ENCODE measurements at places on chromosomes 16 and 17.

- no peak for DNase-seq
These were observed 8.9 kb downstream of the SLC5A11 start for GRCh38 chr16:24854607-24855171.

DNA sequence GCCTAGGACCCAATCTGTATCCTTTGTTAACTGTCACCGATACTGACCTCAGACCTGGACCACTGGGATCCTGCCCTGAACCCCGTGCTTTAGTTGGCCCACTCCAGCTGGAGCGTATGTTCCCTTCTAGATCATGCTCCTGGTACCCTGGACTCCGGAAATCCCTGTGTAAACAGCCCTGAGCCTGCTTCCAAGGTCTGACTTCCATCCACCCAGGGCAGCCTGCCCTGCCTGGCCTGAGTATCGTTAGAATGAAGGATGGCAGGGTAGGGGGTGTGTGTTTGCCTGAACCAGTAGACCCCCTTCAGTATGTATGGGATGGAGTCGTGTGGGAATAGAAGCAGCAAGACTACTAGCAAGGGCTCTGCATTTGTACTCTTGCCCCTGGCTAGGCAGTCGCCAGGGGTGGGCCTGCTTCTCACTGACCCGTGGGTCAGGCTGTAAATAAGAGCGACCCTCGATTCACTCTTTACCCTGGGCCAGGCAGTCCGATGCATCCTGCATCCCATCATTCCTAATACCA is 691 bp upstream of the TMEM98 start:
- no peak for DNase-seq

DNA sequence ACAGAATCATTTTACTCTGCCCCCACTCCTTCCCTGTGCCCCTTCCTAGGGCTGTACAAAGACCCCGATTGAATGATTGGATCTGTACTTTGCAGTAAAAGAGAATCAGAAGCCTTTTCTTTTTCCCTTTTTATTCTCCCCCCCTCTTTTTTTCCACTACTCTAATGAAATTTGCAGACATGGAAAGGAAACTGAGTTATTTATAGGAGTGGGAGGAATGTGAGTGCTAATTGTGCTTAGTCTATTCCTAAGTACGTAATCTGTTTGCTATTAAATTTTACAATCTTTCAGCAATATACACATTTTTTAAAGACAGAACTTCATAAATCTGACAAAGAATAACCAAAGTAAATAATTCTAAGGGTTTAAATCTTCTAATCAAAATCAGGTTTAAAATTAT is 314.3 kb downstream of the MAP2K6 start:
- no peak for DNase-seq

- DNase-seq: no peak
These were observed 2.7 kb downstream of the C1QTNF1 start for GRCh38 chr17:79026376-79027273.

DNA sequence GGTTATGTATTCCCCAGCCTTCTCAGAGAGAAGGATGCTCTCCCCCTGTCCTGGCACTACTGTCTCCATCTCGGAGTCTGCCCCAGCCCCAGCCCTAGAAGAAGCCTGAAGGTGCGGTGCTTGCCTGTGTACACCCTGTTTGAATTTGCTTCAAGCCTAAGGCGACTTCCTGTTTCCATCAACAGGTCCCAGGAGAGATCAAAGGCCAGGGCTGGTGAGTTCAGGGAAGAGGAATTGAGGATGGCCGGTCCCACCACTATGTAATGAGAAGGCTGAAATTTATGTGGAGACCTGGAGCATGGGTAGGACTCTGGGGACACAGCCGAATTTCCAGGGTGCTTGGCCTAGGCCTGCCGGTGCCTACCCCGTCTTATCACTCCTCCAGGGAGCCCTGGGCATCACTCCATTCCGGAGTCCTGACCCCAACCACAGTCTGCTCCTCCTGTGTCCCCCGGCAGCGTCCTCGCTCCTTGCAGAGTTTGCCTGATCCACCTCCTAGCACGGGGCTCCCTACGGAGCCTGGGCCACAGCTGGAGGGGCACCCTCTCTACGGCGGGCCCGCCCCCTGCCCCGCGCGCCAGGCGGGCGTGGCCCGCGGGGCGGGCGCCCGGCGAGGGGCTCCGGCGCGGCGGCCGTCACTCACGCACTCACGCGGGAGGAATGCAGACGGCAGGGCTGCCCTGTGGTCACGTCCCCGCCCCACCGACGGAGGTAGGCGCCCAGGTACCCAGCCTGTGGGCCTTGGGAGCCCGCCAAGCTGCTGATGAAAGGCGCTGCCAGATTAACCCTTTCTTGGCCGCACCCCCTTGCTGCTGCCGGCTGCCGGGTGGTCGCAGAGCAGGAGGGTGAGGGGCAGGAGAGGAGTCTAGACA is 53.8 kb upstream of the TAC4 start:
- no peak for DNase-seq

- no peak for DNase-seq
These were observed 185.4 kb upstream of the ZFHX3 start for GRCh38 chr16:73233329-73233765.

DNA sequence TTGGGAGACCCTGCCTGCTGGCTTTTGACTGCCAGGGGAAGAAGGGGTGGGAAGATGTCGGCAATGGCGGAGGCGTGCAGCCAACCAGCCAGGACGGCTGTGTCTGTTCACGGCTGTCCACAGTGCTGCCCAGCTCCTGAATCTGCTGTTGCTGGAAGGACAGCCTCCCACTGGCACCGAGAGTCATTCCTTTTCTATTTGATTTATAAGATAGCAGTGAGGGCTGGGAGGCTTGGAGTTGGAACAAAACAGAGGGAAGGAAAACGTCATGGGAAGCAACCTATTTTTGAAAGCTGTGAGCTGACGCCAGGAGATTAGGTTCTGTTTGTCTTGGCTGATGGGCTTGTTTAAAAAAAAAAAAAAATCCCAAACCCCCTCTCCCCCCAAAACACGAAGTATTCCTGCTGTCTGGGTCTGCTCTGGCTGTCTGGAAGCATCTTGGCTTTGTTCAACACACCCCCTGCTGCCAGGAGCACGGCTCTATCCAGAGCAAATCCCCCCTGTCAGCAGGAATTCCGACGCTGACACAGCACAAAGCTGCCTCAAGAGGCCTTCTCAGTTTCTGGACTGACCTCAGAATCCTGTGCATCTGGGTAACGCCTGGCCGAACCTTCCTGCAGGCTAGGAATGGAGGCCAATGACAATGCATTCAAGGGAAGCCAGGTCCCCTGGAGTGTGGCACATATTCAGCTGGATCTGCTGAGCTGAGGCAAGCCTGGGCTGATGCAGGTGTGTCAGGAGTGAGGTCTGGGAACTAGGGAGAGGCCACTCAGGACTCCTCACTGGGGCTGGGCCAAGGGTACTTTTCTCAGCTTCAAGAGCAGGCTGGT is 41.0 kb upstream of the SREBF1 start:
- DNase-seq: no peak

DNA sequence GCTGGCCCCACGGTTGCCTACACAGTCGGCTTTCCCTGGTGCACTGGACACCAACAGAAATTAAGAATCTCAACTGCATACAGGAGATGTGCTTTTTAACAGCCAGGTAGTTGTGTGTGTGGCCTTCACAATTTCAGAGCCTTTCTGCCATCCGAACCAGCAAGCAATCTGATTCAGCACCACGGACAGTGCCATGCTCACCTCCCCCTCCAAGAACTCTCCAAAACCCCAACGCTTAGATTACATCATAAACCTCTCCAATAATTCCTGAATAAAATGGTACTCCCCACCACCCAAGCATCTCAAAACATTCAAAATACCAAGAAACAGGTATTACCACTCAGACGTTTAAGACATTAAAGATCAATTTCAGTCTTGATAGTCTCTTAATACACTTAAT is 31.8 kb downstream of the USP7 start:
- DNase-seq: no peak

DNA sequence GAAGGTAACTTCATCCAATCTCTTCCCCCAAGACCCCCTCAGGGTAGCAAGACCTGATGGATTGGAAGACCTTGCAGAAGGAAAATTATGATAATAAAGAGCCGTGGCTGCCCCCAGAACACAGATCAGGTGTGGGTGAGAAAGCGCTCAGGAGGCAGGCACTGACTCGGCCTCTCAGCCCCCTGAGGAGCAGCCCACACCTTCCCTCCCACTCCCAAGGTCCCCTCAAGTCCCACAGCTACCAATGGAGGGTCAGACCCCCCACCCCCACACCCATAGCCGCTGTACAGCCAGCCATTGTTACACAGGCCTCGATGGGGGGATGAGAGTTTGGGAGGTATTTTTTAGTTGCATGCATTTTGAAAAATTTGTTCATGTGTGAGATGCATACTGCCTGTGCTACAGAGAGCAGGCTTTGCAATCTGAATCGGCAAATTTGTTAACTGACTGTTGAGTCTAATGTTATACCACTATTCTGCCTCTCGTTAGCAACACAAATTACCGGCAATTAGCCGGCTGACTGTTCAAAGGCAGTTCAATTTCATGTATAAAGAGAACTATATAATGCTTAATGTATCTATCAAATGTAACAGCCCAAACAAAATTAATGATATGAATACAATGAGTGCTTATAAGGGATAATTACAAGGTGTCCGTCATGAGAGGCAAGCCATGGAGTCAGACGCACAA is 211.7 kb downstream of the C16orf78 start:
- no peak for DNase-seq

DNA sequence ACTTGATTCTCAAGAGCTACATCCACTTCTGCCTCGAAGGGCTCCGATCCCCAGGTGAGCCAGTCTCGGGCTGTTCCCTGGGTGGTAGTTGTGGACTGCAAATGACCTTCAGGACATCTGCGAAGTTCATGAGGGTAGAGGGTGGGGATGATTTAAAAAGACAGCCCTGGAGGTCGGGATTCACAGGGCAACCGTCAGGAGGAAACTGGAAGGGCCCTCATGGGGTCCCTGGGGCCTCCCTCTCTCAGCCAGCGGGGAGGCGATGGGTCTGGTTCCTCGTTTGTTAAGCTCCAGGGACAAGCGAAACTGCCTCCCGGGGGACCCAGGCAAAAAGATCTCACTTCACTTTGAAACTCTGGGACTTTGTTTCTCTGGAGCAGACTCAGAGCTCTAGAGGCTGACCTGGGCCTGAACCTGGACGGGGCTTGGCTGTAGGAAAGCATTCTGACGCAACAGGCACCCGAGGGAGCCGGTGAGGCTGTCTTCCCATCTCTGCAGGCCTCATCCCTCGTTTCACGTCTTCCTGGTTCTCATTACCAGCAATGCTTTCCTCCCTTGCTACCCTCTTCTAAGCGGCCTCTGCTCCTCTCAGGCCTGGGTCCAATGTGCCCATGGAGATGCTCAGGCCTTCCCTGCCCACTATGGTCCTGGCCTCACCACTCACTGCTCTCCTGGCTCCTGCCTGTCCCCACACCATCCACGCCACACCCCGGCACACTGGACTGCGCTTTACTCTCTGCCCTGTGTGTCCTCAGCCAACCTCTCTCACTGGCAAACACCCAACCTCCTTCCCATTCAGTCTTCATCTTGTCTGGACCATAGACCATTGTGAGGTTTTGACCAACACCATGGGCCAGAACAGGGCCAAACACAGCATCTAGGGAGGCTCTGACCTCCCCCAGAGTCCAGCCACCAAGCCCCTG is 214.2 kb upstream of the TNRC6C start:
- DNase-seq: no peak

DNA sequence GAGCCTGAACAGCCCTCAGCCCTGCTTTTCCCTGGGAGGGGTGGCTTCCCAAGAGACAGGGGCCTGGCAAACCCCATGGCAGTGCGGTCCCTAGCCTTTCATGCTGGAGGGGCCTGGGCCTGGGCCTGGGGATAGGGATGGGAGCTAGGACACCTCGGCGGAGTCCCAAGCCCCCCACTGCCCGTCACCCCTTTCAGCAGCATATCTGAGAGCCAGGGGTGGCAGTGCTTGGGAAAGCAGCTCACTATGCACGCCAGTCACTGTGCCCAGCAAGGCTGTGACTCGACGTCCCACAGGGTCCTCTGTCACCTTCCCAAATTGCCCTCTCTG is 612 bp upstream of the SLC47A2 start:
- no peak for DNase-seq

DNA sequence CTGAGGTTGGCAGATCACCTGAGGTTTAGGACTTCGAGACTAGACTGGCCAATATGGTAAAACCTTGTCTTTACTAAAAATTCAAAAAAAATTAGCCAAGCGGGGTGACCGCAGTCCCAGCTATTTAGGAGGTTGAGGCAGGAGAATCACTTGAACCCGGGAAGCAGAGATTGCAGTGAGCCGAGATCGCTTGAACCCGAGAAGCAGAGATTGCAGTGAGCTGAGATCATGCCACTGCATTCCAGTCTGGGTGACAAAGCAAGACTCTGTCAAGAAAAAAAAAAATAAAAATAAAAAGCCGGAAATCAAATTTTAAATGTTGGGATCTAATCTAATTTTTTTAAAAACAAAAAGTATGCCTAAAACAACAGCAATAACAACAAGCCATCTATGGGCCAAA is 56.3 kb downstream of the ABCC1 start:
- DNase-seq: no peak

- DNase-seq: no peak
These were observed 281.0 kb downstream of the CBLN1 start for GRCh38 chr16:49000594-49000993.

GRCh38 chr17:19539040-19539399 is 5.4 kb downstream of the SLC47A1 start:
- no peak for DNase-seq

GRCh38 chr17:40722241-40722640 is 18.7 kb upstream of the KRT24 start:
- no peak for DNase-seq

DNA sequence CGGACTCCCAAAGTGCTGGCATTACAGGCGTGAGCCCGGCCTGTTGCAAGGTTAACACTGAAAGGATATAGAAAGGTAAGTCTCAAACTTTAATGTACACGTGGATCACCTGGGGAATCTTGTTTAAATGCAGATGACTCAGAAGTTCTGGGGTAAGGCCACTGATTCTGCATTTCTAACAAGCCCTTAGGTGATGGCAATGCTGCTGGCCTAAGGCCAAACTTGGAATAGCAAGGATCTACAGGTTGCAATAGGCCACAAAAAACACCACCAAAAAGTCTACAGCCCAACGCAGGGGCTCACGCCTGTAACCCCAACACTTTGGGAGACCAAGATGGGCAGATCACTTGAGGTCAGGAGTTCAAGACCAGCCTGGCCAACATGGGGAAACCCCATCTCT is 4.2 kb downstream of the CMTM4 start:
- DNase-seq: no peak

DNA sequence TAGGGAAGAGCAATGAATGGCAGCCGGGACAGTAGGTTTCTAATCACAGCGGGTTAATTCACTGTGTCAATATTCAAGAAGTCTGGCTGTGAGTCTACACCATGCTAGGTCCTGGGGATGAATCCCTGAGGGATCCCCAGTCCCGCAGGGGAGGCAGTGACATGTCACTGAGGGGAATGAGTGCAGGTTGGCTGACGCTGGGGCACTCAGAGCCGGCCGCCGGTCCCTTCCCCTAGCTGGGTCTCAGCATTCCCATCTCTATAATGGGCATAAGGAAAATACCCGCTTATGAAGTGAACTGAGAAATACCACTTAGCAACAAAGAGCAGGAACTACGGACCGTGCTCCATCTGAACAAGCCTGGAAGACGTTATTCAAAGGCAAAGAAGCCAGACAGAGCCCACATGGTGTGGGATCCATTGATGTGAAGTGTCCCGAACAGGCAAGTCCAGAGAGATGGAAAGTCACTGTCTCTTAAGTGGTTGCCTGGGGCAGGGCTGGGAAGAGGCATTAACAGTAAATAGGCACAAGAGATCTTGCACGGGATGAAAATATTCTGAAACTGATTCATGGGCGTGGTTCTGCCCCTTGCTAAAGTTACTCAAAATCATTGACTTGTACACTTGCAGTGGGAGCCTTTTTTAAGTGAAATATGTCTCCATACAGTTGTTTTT is 31.9 kb downstream of the PPL start:
- DNase-seq: no peak

GRCh38 chr17:9308069-9308468 is 267.6 kb downstream of the STX8 start:
- DNase-seq: no peak

Data from amygdala (tissue), 56 donors.